Glomerular endothelial cell (primary cell): ENCODE measurements at places on chromosomes 1 and 21. TPM values are rescaled to one million over a fixed set of nuclear protein-coding genes. Genes with fewer than 3 reads are reported as not detected.

The RGS8 gene
- total RNA-seq: not detected in 2 replicates

The ORC1 gene
- 1.6 and 3.3 TPM in 2 replicates for total RNA-seq

The USH2A gene
- total RNA-seq: not detected in 2 replicates

The CACHD1 gene
- total RNA-seq: 8.2 and 9.4 TPM in 2 replicates

The FOXO6 gene
- total RNA-seq: not detected in 2 replicates

The MAST2 gene
- 23.1 and 34.2 TPM in 2 replicates for total RNA-seq

The FCRL1 gene
- not detected in 2 replicates for total RNA-seq

The APCS gene
- not detected in 2 replicates for total RNA-seq

The CFAP45 gene
- total RNA-seq: 0.53 and 0.73 TPM in 2 replicates

The CD48 gene
- total RNA-seq: not detected in 2 replicates

The GOLT1A gene
- not detected in 2 replicates for total RNA-seq
